ENCODE measurements at places on chromosomes 6 and 20.

DNA sequence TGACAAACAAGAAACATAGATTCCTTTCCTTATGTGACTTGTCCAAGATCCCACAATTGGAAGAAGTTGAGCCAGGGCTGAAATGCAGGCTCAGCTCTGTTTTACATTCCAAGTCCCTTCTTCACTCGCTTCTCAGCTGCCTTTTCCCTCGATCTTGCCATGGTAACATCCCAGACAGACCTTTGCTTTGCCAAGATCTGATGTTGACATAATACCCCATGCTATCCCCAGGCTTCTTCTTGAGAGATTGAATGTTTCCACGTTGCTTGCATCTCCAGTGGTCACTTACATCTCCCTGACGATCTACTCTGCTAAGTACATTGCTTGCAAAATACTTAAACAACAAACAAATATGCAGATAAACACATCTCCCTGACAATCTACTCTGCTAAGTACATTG is 63.5 kb downstream of the TBXT start:
- DNase-seq, result peak; percentile 42

- no peak for DNase-seq
Observed at GRCh38 chr6:33978412-33979150, 167.3 kb downstream of the GRM4 start.

GRCh38 chr6:149888093-149888492 is 9.8 kb downstream of the RAET1E start:
- DNase-seq, result no peak

DNA sequence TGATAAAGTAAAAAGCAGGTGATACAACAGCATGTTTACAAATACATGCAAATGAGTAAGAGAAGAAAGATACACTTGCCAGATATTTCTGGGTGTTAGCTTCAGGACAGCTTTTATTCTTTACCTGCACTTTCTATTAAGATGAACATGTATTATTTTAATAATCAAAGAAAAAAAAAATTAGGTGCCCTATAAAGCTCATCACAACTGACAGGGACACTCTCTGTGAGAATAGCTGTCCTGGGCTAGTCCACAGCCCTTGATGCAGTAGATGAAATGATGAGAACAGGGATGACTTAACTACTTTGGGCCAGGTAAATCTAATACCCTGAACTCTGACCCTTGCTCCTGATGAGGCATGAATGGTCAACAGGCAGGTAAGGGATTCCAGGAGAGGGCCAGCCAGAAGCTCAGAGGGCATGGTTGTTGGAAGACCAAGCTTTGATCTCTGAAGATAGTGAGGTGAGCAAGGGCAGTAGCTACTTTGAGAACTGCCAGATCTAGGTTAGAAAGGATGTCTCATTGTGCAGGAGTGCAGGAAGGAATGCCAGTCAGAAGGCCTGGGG is 15.6 kb downstream of the NSFL1C start:
- no peak for DNase-seq

DNA sequence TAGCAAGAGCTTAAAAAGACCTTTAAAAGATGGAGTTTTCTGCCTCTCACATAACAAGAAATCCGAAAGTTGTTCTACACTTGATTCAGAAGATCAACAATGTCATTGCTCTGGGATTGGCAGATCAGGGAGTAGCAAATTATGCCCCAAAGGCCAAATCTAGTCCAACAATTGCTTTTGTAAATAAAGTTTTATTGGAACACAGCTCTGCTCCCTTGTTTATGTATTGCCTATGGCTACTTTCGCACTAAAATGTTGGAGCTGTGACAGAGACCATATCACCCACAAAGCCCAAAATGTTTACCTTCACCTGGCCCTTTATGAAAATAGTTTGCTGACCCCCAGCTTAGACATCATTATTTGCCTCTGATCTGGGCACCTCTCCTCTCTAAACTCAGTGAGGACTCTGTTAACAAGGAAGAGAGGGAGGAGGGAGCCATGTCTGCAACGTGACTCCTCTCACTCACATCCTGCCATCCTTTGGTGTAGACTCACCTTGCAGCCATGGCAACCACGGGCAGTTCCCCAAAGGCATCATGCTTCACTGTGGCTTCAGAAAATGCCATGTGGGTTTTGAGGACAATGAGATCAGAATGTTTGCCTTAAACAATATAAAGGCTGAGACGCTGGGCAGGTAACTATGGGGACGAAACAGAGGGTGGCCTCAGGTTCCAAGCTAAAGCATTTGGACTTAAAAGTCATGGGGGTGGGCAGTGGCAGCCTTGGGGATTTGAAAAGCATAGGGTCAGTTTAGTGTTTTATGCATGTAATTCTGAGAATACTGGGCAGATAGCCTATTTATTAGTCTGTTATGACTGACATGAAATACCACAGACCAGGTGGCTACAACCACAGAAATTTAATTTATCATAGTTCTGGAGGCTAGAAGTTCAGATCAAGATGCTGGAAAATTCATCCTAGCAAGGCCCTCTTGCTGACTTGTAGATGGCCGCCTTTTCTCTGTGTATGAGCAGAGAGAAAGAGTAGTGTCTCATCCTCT is 149.7 kb upstream of the TNFAIP3 start:
- DNase-seq, result no peak

Measured in cardiac fibroblast (primary cell).